ENCODE measurements at places on chromosomes 11 and 22.

- DNase-seq = no peak
Observed at GRCh38 chr11:126032375-126032774, 30.3 kb downstream of the CDON start.

GRCh38 chr11:9330387-9331384 is 16.3 kb upstream of the TMEM41B start:
- DNase-seq = no peak

GRCh38 chr11:10993640-10994039 is 135.8 kb upstream of the ZBED5 start:
- DNase-seq = no peak

DNA sequence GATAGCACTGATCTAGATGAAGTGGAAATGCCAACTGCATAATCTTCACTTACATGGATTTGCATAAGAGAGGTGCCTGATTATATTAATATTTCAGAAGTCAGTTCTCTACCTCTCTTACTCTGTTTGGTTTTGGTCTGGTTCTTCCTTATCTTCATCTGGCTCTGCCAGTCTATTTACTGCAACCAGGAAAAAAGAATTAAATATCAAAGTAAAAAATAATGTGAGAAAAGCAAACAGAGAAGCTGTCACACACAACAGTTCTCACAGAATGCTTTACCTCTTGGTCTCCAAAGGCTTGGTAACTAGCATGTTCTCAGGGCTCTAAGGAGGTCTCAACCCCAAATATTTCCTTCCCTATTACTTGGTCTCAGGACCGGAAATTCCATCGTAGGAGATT is 6.7 kb downstream of the VSIG10L2 start:
- no peak for DNase-seq

- peak; percentile 21 for DNase-seq
Observed at GRCh38 chr11:2930704-2931419, 1.6 kb upstream of the PHLDA2 start.

DNA sequence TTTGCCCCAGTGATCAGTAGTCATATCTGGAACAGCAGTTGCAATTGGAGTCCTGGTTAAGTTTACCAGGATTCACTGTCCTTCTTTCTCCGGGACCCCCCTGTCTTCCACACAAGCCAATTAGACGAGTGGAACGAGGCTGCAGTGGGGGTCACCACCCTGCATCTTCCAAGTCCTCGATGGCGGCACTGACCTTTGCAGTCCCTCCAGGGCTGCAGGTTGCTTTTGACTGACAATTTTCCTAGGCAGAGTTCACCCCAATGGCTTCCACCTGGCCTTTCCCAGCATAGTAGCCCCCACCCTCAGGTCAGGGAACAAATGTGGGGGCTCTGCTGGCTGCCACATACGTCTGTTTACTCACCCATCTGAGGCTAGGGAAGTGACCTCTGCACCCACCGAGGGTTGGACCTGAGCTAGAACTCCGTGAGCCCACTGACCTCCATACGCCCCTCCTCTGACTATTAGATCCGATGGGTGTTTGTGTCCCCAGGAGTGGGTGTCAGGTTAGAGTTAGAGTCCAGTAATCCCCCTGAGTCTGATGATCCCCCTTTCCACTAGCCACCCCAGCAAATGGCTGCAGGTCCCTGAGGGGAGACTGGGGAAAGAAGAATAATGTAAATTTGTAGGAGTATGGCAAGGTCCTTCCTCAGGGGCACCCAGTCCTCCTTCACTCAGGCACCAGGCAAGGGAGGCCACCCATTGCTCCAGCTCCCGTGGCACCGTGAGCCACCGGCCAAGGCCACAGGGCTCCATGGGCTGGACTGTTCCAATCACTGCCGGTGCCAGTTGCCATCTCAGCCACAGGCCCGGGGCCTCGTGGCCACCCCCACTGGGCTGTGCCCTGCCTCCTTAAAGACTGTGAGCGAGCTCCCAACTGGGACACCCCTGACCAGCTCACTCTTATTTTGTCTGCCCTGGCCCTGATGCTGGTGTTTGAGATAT is 5.5 kb downstream of the C11orf21 start:
- no peak for DNase-seq

DNA sequence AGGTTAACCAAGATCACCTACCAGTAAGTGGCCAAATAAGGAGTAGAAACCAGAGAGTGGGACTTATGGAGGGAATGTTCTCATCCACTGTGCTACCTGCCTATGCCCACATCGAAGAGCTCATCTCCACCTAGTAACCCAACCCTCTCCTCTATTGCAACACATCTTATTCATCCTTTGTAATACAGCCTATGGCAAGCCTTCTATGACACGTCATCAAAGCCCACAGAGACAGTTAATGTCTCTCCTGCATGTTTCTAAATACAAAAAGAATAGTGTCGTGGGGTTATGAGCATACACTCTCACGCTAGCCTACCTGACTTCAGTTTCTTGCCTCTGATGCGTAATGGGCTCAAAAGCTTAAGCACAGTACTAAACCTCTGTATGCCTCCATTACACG is 1158.1 kb upstream of the TENM4 start:
- no peak for DNase-seq

GRCh38 chr11:36463781-36464180 is 46.3 kb downstream of the TRAF6 start:
- DNase-seq = no peak

DNA sequence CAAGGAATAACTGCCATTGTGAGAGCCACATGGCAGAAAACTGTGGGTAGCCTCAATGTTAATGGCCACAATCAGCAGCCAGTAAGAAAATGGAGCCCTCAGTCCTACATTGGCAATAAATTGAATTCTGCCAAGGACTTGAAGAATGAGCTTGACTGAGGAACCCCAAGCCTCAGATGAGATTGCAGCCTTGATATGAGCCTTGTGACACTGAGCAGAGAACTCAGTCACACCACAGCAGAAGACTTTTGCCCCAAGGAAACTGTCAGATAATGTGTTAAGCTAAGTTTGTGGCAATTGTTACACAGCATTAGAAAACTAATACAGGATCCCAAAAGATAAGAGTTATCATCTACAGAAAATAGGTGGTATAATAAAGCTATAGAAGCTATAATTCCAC is 2.4 kb upstream of the TTC17 start:
- DNase-seq = no peak

- DNase-seq = no peak
Observed at GRCh38 chr11:5285703-5286340, 15.9 kb downstream of the OR51B4 start.

GRCh38 chr22:47407461-47408025 is 645.1 kb downstream of the TBC1D22A start:
- no peak for DNase-seq

- DNase-seq = no peak
Observed at GRCh38 chr11:134634897-134635831, 223.1 kb upstream of the B3GAT1 start.

DNA sequence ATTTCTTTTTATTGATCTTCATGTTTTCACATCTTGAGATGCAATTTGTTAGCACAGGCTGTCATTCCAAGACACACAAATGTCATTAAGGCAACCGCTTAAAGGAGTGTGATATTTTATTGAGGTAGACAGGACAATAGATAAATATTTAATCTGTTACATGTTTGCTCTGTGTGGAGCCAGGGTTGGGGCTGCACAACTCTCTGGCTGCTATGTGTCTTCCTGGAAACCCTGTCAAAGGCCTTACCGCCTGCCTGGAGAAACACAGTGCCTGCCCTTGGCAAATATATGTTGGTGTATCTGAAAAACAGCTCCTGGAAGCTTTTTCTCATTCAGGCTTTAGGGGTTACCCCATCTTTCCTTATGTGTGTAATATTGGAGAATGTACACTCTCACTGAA is 139.7 kb upstream of the TEAD1 start:
- no peak for DNase-seq

GRCh38 chr11:117748771-117749540 is 48.1 kb downstream of the DSCAML1 start:
- DNase-seq = no peak

DNA sequence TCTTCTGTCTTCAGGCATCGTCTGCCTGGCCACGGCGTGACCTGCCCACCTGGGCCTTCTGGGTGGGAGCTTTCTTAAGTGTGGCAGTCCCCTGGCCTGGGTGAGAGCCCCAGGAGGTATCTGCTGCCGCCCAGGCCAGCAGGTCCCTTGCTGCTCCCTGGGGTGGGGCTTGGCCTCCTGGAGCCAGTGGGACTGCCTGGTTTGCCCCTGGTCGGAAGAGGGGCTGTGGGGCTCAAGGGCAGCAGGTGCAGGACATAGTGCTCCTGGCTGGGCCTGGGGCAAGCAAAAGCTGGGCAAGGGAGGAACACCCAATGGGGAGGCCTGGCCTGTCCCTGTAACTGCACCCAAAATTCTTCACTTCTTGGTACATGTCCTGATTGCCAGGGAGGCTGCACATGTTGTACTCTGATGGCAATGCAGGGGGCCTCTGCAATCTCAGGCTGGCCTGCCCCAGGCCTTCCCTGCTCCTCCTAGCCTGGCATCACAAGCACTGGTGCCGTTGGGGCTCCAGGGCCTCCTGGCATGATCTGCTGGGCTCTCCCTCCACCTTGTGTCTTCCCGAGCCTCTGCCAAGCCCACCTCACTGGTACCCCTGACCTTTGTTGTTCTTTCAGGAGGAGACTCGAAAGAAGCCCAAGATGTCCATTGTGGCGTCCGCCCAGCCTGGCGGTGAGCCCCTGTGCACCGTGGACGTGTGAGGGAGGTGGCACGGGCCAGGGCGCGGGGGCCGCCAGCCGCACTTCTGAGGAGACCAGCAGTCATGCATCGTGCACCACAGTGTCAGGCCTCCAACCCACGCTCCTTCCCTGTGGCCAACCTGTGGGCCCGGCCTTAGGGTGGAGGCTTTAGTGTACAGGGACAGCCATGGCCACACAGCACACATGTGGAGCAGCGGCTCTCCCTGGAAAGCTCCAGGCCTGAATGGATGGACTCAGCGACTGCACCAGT is 6.2 kb upstream of the RANBP1 start:
- no peak for DNase-seq

GRCh38 chr22:44814266-44815098 is 62.1 kb downstream of the ARHGAP8 start:
- no peak for DNase-seq

GRCh38 chr11:95229199-95229992 is 1.6 kb downstream of the SESN3 start:
- no peak for DNase-seq

DNA sequence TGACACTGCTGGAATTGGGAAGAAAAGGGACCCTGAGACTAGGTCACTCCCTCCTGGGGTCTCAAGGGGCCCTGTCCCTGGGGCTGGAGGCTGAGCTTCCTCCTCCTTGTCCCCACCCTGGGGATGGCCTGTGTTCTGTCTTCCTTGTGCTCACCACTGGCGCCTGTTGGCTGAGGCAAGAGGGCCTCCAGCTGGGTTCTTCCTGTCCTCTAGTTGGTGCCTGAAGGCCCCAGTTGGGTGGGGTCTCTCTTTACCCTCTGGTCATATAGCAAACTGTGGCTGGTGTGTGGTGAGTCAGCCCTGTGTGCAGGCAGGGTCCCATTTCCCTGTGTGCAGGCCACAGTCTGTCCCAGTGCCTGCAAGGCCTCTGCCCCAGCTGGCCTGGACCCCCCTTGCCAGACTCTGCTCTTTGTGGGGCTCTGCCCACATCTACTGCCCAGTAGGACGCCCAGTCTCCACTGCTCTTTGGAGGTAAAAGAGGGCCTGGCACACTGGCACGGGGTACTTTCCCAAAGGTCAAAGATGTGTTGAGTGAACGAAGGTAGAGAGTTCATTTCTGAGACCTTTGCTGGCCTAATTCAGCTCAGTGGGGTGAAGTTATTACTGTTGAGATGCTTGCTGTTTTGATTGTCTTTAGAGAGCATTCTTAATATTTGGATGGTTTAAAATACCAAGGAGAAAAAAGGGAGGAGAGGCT is 55.1 kb upstream of the CLDN5 start:
- DNase-seq = no peak

GRCh38 chr11:73577496-73577917 is 20.4 kb downstream of the FAM168A start:
- DNase-seq = no peak

DNA sequence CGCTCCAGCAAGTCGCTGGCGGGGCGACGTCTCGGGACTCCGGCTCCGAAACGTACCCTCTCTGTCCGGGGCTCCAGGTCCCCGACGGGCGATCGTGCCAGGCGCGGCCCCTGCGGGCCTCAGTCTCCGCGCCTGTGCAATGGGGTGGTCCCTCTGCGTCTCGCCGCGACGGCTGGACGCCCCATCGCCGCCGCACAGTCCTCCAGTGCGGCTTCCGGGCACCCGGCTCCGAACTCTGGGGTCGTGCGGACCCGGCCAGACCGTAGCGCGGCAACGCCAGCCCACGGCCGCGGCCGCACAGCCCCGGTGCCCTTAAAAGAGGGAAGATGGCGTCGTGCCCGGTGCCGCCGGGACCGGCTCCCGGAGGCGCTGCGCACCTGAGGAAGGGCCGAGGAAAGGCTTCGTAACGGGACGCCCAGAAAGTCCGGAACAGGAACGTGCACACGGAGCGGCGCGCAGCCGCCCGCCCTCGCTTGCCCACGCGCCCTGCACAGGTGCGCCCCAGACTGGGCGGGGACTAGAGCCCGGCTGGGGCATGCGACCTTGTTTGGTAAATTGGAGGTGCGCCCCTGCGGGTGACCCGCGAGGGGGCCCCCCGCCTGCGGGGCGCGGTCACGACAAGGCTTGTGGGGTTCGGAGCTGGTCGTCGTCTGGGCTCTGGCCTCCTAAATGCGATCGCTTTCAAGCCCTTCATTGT is 525 bp downstream of the BIK start:
- DNase-seq = no peak

DNA sequence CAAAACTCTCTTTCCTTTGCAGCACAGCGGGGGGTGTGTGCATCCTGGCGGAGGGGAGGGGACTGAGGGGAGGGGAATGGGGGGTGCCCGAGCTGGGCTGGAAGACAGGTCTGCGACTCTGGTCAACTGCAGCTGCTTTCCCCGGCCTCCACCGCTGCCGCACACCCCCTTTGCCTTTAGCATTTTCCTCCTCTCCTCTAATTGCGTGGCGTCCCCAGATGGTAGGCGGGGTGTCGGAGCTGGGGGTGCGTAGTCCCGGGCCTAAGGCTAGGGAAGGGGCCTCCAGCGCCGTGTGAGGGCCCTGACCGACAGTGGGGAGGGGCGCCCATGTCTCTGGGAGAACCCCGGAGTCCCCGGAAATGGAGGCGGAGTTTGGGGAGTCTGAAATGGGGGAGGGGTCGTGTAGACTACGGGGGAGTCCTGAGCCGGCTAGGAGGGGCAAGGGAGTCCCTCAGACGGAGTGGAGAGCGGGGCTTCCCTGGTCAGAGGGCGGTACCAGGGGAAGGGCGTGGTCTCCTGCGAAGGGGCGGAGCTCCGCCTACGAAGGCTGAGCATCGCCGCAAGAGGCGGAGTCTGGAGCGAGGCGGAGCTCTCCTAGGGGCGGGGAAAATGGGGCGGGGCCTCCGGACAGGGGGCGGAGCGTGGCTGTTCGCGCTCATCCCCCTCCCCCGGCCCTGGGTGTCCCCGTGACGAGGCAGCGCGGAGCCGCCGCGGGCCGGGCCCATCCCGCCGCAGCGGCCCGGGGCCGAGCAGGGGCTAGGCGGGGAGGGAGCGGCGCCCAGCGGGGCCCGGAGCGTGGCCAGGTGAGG is at the start of gene PELI3:
Gene PELI3, plus strand, starts transcription at position 681 of the 809 bp plus-strand sequence. CDS start 1,224 bp downstream, outside the sequence.
- peak; percentile 97 for DNase-seq
